Activated naive CD4-positive, alpha-beta T cell treated with anti-CD3 and anti-CD28 coated beads, Interleukin-2, amount 50 U/mL, for 16 hours (primary cell): ENCODE measurements at places on chromosomes 3 and 15.
A peak's percentile ranks its signal among the peaks of the same experiment; 100 is the strongest.

DNA sequence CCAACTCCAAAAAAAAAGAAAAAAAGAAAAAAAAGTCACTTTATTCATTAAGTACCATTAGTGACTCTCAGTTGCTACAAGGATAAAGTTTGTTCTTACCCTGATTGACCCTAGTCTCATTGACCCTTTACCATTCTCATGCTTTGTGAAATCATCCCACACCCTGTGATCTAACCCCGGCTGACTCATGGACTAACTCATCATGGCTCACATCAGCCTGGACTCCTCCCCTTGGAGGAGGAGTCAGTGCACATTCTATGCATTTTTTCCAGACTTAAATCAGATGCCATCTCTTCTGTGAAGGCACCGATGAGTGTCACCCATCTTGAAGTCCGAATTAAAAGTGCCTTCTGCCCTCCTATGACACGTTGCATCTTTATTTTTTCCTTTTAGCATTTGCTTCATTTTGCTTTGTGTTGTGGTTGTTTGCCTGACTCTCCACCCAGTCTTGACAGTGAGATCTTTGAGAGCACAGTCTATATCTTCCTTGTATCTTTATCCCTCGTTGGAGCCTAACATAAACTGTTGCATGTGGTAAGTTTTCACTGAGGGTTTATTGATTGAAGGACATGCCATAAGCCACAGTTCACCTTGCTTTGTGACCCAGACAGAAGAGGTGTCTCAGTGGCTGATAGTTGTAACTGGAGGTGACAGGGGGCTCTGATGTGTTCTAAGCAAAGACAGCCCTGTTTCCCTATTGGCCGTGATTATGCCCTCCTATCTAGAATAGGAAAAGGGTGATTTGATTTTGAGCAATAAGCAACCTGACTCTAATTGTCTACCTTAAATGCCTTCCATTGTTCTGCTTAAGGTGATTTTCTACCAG, 72.1 kb downstream of the IL1RAP start:
- DNase-seq = peak; percentile 66

DNA sequence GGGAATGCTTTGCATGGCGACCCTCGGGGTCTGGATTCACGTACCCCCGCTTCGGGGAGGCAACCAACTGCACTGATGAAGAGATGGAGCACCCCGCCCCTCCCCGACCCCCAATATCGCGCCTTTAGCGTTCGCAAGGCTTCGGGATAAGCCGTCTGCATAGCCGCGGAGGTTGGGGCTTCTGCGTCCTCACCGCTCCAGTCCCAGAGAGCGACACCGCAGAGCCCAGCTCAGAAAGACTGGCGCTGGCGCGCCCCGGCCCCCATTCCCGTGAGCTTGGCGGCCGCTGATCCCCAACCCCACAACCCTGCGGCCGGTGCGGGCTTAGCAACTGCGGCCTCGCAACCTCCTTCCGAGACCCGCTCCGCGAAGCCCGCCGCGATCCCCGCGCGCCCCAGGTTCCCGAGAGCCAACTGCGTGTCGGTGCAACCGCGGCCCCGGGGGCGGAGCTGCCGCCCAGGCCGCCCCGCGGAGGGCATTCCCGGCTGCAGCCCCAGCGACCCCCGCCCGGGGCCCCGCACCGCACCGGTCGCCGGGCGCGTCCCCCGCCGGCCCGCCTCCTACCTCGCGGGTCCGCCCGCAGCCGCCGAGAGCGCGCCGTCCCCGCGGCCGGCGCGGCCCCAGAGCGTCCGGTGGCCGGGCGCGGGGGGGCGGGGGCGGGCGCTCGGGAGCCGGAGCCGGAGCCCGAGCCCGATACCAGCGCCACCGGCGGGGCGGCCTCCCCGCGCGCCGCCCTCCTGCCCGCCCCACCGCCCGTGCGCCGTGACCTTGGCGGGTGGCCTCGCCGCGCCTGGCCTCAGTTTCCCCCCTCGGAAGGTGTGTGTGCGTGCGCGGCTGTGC, 79.5 kb downstream of the IQSEC1 start:
- DNase-seq = no peak

GRCh38 chr15:57321973-57322601, 54.2 kb upstream of the CGNL1 start:
- DNase-seq = no peak

DNA sequence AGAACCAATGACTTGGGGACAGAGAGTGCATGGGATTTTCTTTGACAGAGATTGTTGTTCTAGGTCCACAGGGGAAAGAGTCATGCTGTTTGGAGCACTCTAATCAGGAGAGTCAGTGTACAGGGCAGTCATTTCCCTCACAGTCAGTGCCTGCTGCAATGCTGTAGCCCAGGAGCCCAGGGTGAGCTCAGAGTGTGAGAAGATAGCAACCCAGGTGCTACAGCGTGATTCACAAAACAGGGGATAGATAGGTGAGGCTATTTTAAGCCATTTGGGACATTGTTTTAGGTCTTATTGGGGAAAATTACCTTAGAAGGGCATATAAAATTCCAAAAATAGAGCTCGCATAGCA, 37.3 kb downstream of the LNP1 start:
- DNase-seq = no peak

- DNase-seq = no peak
These were observed 50.8 kb downstream of the RAB11A start for GRCh38 chr15:65920121-65920520.

DNA sequence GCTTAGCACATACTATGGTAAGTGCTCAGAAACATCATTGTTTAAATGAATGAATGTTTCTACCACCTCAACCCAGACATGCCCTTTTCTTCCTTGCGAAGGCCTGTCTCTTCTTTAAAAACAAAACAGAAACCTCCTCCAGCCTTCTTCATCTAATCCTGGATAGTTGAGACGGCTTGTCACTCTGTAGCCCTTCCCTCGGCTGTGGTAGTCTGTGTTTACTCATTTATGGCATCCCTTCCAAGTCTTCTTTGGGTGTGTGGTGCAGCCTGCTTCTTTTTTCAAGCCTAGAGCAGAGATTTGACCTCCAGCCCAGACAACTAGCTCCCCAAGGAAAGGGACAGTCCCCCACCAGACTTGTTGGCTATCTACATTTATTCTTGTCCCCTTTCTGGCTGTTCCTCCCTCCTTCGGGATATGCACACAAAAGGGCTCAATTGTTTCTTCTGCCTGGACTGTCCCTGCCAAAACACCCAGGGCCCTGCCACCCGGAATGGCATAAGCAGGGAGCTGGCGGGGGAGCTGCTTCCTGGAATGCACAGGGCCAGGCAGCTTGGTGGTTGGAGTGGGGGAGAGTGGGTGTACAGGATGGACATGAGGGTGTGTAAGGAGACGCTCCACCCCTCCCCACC, 67.8 kb downstream of the ITGA11 start:
- no peak for DNase-seq

- no peak for DNase-seq
These were observed 126.3 kb upstream of the TMEM108 start for GRCh38 chr3:132911741-132912415.

DNA sequence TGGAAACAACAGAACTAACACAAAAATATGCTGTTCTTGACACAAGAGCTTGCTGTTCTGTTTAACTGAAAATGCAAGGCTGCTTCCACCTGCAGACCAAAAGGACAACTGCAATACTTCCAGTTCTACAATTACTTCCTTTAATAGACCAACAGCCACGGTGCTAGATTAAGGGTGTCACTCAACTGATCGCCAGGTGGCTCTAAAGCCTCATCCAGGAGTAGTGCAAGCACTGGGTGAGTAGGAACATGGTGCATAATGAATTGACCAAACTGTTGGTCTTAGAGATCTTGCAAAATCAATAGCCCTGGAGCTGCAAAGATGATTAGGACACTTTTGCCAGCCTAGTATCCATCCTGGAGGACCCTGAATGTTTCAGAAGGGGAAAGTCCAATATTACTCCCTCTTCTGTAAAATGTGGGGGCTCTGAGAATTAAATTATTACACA, 3.6 kb upstream of the CLDN16 start:
- peak; percentile 12 for DNase-seq

GRCh38 chr3:182508919-182509711, 284.2 kb upstream of the ATP11B start:
- DNase-seq = no peak

- peak; percentile 18 for DNase-seq
These were observed 6.8 kb downstream of the AVEN start for GRCh38 chr15:34031987-34032760.

GRCh38 chr15:78838489-78838888, 27.2 kb upstream of the ADAMTS7 start:
- no peak for DNase-seq

DNA sequence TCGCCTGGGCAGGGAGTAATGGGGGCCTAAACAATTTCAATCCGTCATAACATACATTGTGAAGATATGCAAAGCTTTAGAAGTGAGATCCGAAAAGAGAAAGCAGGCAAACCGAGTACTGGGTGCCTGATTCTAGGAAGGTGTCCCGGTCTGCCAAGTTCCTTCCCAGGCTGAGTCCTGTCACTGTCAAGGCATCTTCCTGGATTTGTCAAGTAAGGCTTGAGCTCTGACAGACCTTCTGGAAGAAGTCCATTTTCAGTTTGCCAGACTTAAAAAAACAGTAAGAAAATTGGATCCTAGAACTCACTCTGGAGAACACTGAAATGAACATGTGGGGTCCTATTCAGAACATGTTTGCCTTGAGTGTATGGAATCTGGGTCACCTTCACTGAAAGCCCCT, 253.9 kb downstream of the RORA start:
- no peak for DNase-seq

DNA sequence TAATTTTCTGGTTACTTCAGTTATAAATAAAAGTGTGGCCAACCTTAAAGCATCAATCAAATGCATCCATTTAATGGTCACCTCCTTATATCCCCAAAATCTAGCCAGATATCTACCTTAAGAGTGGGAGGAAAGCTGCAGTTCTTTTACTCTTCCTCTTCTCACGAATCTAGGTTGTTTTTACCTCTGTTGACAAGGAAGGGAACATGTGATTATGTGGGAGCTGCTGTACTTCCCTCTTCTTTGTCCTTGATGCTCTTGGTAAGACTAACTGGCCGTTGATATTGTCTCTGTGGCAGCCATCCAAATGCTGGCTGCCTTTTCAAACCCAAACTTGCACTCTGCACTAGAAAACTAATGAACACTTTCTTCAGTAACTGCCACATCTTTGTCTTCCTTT, 275.3 kb upstream of the CADM2 start:
- no peak for DNase-seq

GRCh38 chr3:78139166-78139565, 1099.3 kb downstream of the ROBO2 start:
- no peak for DNase-seq

GRCh38 chr3:181572432-181572831, 139.3 kb upstream of the SOX2 start:
- no peak for DNase-seq
